ENCODE measurements at places on chromosomes 3 and 15.

- DNase-seq, result no peak
Measured at GRCh38 chr15:88178631-88179030, 77.9 kb downstream of the NTRK3 start.

DNA sequence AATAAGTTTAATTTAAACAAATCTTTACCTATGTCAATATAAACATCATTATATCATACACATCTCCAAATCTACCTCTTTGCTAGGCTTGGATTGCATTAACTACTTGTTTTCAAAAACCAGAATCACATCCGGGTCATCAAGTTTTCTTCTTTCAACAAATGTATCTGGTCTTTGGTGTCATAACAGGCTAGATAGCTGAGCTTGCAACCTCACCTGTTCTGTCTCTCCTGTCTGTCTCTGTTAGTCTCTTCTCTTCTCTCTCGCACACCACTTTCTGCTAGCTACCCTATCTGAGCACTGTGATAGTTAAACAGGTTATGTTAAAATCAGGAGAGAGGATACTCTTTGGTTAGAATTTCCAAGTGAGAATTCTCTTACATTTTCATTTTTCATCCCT, 6.7 kb downstream of the FOXB1 start:
- DNase-seq, result no peak

- DNase-seq, result no peak
Measured at GRCh38 chr3:64806668-64807605, 119.1 kb upstream of the ADAMTS9 start.

GRCh38 chr3:11697701-11698100, 54.0 kb upstream of the VGLL4 start:
- no peak for DNase-seq

GRCh38 chr3:70308760-70309159, 3.7 kb downstream of the MDFIC2 start:
- no peak for DNase-seq

- no peak for DNase-seq
Measured at GRCh38 chr15:40325188-40325587, 1.7 kb downstream of the INAFM2 start.

DNA sequence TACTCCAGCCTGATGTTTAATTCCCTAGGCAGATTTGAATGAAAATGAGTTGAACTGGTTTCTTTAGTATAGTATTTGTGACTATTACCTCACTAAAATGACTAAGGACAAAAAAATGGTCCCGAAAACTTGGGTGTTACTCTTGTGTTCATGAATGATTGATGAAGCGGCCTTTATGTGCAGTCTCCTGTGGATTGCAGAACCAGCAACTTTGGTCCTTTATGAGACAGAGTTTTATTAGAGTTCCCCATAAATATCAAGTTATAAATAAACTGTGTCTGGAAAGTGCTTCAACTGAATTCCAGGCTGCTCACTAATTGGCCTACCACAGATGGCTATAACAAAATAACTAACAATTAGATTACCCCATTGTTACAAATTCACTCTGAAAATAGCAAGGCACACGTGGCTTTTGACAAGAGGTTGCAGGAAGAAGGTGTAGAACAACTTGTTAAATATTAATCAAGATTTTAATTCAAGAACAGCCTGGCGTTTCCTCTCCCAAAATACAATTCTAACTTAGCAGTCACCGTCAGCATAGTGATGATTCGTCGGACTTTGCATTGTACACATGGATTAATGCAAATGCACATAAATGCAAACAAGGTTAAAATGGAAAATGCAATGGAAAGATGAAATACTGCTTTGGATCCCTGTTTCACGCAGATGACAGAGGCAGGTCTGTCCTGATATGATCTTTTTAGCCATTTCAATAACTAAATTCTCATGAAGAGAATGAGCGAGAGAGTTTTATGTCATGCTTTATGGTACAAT, 567.3 kb upstream of the ZNF717 start:
- DNase-seq, result no peak

DNA sequence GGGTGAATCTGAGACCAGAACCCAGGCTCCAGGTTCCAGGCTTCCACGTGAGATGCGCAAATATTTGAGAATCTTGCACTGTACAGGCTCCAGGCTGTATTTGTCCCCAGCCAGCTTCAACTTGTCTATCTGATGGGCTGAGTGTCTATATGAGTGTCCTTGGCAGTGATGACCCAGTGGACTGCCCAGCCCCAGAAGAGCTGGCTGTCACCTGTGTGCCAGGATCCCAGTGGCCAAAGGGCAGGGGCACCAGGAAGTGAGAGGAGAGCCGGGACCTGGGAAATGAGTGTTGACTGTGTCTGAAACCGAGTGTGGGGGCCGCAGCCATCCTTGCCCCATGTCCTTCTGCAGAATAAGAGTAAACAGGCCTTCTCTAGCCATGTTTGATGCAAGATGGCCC, 10.4 kb downstream of the FAH start:
- no peak for DNase-seq

DNA sequence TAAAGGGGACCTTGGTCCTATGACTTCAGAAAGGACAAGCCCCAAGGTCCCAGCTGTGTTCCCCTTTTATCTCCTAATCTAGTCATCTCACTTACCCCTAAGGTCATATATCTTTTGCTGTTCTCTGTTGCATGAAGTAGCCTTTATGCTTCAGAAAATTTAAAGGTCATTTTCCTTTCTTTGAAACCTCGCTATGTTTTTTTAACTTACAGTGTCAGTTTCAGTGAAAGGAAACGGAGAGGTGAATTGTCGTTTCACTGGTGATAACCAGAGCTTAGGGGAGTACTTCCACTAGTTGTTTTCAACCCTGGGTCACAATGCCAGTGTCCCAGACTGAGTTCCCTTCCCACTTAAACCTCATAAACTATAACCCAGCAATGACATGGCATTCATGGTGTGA, 357.4 kb downstream of the GAP43 start:
- DNase-seq, result no peak

DNA sequence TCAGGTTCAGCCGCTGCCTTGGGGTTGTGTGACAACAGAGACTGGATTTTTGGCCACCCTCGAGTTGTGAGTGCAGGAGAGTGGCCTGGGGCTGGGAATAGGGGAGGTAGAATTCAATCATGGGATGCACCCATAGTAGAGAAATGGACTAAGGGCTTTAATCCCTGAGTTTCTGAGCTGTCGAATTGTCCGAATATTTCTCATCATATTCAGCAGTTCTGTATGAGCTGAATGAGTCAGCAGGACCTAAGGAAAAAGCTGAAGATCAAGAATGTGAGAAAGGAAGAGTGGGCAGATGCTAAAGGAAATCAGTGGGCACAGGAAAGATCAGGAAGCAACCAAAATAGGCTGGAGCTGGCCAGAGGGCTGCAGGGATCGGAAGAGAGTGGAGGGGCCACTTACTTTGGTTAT, 44.4 kb upstream of the SACM1L start:
- no peak for DNase-seq

- DNase-seq, result no peak
Measured at GRCh38 chr3:107988460-107989175, 102.2 kb downstream of the CD47 start.

DNA sequence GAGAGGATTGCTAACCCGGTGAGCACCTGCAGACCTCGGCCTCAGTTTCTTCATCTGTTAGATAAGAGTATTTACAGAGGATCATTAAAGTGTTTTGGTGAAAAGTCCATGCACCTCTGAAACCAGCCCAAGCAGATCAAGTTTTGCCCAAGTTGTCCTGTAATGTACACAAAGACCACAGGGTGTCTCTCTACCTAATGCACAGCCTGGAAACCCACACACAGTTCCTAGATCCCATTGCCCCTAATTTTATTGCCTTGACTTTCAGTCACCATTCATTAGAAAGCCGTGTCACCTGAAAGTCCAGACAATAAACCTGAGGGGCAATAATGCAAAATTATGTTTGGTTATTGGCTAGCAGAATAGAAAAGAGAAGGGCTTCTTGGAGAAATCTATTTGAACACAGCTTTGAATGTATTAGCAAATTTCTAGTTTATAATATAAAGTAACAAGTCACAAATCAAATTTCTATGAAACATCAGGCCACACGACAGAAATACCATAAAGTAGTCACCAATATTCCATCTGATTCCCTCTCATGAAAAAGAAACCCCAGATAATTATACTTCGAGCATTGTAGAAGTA, 161.3 kb upstream of the SLC2A2 start:
- DNase-seq, result no peak

GRCh38 chr3:100033184-100033583, 81.1 kb downstream of the FILIP1L start:
- no peak for DNase-seq

- DNase-seq, result no peak
Measured at GRCh38 chr3:180548050-180548449, 53.9 kb upstream of the TTC14 start.

DNA sequence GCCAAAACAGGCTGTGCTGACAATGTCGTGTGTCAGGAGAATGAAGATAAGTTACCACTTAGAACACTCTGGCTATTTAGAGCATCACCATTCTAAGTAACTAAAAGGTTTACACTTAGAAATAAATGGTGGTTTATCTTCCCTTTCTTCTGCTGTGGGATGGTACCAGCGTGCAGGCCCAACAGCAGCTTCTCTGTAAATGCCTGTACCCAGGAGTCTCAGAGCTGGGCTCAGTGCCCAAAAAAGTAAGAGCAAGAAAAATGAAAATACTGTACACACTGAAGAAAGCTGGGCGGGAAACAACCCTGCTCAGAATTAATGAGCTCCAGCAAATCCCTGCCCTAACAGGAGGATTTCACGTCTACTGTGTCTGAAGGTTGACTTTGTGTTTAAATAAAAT, 206.5 kb downstream of the MFSD1 start:
- no peak for DNase-seq

DNA sequence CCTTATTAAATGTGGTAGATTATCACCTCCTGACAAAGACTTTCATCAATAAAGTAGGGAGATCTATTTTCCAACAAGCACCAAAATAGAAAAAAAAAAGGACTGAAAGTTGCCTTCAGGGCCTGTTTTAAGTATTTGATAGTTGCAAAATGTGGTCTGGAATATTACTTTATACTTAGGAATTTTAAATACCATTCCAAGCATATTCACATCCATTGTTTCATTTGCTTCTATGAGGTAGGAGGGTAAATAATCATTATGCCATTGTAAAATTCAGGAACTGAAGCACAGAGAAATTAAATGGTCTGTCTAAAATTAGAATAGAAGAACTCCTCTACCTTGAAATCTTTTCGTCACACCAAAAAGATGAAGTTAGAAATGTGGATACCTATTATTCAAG, 110.0 kb downstream of the TMCC1 start:
- no peak for DNase-seq

DNA sequence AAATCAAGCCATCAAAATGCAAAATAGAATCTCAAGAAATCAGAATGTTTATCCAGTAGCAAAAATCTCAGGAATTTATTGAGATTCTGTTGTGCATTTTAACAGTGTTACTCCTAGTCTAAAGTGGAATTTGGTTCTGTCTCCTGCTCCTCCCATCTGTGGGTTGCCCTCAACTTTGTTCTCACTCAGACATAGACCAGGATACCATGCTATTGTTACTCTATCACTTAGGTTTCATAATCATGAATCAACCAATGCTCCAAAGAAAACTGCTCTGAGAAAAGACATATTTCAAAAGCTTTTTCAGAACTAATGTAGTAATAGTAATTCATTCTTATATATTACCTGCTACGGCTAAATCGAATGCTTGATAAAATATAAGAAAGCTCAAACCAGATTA, 274.7 kb downstream of the RBMS3 start:
- DNase-seq, result no peak

DNA sequence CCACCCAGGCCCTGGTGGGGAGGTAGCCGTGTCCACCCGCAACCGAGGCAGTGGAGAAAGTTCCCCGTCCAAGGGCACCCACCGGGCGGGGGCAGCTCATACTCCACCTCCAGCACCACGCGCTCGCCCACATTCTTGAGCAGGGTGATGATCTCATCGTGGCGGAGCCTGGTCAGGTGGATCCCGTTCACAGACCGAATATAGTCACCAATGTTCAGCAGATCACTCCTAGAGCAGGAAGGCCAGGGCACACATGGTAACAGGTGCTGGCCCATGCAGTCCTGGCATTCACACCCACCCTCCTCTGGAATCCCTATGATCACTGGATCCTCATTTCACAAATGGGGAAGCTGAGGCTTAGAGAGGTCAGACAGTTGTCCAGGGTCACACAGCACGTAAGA, 15.8 kb downstream of the GRIP2 start:
- DNase-seq, result no peak

DNA sequence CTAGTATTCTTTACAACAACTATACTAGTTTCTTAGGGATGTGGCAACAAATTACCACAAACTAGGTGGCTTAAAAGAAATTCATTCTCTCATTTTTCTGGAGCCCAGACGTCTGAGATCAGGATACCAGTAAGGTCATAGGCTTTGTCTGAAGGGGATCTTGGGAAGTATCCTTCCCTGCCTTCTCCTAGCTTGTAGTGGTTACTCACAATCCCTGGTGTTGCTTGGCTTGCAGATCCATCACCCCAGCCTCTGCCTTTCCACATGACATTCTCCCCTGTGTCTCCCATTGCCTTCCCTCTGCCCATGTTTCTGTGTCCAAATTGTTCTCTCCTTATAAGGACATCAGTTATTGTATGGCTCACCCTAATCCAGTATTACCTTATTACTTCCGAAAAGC, 24.3 kb upstream of the CLDN1 start:
- no peak for DNase-seq

DNA sequence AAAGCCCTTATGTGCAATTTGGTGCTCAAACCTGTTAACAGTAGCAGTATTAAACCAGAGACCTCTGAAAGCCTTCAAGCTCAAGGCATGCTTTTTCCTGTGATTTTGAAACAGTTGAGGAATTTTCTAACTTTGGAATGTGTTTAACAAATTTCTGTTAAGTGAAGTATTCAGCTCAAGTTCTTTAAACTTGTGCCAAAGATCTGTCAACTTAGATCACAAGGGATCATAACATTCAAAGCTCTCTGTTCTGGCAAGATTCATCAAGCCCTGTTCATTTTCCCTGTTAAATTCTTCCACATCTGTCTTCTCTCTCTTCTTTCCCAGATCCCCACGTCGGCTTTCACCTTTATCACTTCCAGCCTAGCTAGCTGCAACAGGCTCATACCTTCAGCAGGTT, 28.8 kb upstream of the RYK start:
- no peak for DNase-seq

DNA sequence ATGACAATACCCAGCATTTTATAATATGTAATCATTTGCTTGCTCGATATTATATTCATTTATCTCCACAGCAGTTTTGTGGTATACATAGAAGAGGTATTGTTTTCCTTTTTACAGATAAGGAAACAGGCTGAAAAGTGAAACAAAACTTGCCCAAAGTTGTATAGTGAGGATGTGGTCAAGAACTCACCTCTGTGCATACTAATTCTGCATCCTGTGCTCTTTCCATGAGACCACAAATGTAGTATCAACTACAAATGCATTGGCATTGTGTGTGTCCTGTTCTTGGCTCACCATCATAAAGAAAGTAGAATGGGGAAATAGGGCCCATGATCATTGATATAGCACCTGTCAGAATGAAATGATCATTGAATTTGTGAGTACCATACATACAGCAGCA, 167.3 kb downstream of the NECTIN3 start:
- no peak for DNase-seq
